HCEC 1CT (cell line): ENCODE measurements at places on chromosomes 5 and 9.

GRCh38 chr5:157748760-157749461, 5.4 kb downstream of the LSM11 start:
- peak; percentile 94 for DNase-seq

DNA sequence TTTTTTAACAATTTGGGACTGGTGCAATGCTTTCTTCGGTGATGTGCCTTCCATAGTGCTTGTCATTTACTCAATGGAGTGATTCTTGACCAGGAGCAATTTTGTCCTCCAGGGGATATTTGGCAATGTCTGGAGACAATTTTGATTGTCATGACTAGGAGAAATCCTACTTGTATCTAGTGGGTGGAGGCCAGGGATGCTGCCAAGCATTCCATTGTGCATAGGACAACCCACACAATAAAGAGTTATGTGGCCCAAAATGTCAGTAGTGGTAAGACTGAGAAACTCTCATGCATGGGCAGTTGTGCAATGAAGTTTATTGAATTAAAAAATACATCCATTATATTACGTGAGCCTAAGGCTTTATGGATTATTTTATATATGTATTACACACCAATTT, 70.5 kb downstream of the FOCAD start:
- no peak for DNase-seq

DNA sequence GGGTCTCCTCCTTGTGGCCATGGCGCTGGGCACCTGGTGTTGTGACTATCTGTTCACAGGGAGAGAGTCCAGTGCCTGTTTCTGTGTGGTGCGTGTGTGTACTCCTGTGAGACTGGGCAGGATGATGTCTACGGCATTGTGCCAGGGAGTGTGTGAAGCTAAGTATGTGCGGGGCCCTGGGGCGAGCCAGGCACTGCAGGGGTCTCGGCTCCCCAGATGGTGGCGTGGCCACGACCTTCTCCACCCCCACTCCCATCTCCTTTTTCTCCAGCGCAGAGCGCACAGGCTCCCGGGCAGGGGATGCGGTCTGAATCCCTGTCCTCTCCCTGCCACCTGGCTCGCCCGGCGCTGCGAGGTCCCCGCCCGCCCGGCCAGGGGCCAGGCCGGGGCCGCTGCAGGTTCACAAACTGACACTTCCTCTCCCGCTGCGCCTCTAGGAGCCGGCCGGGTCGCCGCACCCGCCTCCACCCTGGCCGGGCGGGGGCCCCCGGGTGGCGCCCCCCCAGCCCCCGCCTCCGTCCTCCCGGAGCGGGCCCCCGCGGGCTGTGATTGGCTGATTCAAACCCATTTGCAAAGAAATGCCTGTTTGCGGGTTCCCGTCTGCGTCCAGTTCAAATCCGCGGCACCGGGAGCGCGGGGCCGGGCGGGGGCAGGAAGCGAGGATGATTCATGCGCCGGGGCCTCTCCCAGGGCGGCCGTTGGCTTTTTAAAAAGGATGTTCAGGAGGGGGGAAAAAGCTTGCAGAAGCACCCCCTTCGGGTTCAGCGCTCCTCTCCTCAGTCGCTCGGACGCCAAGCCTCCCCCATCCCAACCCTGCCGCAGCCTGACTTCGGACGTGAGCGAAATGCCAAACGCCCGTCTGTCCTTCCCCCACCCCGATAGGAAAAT, 790 bp downstream of the PHF19 start:
- peak; percentile 94 for DNase-seq

DNA sequence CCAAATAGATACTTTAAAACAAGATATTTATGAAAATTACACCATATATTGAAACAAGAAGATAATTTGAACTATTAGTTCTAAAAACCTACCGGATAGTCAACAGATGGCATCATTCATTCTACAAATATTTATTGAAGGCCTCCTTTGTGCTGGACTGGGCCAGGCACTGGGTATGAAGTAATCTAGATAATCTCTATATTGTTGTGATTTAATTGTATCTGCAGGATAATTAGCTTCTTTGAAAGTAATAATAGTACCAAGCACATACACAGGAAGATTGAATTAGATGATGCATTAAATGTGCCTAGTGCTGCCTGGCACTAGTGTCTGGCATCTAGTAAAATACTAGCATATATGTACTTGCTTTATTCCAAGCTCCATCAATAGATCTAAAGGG, 735.2 kb upstream of the DMAC1 start:
- DNase-seq, result no peak

DNA sequence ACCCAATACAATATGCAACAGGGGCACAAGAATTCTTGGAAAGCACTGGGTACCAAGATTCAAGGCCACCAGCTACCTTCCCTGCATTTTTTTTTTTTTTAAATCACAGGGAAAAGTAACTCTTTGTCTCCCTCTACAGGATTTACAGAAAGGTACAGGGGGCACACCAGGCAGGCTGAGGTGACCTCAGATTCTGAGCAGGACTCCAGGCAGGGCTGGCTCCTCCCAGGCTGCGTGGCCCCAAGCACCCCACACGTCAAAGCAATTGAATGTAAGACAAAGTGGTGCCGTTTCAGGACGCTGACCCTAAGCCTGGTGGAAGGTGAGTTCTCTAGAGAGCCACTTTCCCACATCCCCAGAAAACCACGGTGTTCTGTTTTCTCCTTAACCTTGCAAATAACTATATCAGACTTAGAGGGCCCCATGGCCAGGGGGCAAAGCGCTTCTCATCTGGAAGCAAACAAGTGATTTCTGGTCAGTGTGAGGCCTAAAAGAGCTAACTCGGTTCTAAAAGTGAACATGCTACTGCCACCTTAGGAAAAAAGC, 222.6 kb downstream of the ROR2 start:
- peak; percentile 57 for DNase-seq

- DNase-seq, result no peak
Observed at GRCh38 chr5:37918424-37918823, 78.6 kb upstream of the GDNF start.

GRCh38 chr9:92614763-92615461, 55.0 kb downstream of the IPPK start:
- no peak for DNase-seq

DNA sequence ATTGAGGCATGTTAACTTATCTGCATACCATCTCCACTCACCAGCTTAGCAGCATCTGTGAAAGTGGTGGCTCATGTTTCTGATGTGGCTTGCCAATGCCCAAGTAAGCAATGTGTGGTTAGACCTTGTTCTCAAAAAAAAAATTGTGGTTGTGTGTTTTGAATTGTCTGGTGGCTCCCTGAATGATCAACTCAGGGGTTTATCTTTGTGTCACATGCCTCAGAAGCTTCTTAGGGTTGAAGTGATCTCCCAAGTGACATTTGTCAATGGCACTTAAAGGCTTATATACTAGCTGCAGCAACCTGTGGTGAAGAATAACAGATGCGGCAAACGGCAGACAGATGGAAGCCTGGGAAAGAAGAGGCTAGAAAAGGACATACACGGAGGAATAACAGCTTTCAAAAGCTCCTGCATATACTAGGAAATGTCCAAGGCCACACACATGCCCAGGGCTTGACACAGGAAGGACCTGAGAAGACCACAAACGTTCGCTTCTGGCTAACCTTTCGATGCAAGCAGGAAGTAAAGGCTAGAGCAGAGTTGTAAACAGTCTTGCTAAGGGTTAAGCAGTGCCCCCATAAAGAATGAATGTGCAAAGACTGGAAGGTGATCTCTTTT, 42.2 kb upstream of the FSD1L start:
- no peak for DNase-seq

- DNase-seq, result no peak
Observed at GRCh38 chr5:432201-432927, 10.6 kb upstream of the EXOC3 start.

DNA sequence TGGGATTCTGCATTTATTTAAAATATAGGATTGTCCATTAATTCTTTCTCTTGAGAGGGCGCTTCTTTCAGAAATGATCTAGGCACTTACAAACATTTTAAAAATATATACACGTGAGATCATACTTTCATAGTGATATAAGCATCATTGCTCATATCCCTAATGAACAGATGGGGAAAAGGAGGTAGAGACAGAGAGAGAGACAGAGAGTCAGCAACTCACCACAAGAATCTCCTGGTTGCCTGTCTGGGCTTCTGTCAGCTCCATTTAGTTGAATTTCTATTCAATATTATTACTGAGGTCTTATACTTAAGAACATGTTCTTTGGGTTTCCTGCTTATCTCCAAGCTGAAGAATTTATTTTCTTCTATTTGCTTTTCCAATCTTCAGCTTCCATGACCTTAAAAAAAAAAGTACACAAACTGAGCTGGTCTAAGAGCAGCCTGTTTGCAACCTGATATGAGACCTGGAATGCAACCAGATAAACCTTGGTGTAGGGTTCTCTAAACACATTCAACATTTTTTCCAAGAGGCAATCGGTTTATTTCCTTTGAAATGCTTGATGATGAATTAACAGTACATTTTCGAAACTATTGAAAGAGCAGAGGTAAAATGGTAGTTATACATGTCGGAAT, 51.6 kb upstream of the LIFR start:
- DNase-seq, result peak; percentile 58

- no peak for DNase-seq
Observed at GRCh38 chr5:59040024-59040803, 457.3 kb downstream of the RAB3C start.

GRCh38 chr5:105688227-105688792, 1982.4 kb downstream of the EFNA5 start:
- no peak for DNase-seq
